ENCODE measurements at places on chromosomes 11 and 22.

- DNase-seq: no peak
These were observed 147.9 kb upstream of the PLET1 start for GRCh38 chr11:112408517-112408916.

- DNase-seq: no peak
These were observed 8.8 kb downstream of the CLMP start for GRCh38 chr11:123186286-123186685.

- no peak for DNase-seq
These were observed 1.3 kb upstream of the SLC39A13 start for GRCh38 chr11:47406896-47407745.

- DNase-seq: no peak
These were observed 24.8 kb downstream of the AMOTL1 start for GRCh38 chr11:94793002-94793401.

DNA sequence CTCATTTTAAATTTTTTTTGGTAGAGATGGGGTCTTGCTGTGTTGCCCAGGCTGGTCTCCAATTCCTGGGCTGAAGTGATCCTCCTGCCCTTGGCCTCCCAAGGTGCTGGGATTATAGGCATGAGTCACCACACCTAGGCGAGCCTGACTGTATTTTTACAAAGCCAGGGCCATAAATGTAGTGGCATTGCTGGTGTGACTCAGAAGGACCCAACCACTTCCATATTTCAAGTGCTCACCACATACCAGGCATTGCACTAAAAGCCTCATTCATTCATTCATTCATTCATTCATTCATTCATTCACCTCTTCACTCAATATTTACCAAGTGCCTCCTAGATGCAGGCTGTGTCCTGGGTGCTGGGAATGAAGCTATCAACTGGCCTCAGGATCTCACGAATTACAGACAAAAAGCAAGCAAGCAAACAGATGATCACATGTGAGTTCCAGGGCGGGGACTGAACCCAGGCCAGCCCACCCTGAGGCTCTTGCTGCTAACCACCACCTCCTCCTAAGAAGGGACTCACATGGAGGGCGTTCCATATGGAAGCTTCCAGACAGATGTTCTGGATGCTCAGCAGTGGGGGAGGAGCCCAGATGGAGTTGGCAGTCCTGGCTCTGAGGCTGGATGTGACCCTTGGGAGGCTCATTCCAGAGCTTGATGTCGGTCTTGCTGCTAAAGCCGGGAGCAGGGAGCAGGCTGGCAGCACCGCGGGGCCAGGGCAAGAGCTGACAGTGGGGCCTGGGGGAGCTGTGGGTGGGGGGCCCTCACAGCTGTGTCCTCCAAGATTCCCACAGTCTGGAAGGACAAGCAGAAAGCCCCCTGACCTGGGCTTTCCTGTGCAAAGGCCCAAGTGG lies 158.8 kb downstream of the CTTN start:
- no peak for DNase-seq

- no peak for DNase-seq
These were observed 133.0 kb upstream of the CSNK2A3 start for GRCh38 chr11:11486002-11486401.

- no peak for DNase-seq
These were observed 13.8 kb upstream of the TEF start for GRCh38 chr22:41367680-41368542.

DNA sequence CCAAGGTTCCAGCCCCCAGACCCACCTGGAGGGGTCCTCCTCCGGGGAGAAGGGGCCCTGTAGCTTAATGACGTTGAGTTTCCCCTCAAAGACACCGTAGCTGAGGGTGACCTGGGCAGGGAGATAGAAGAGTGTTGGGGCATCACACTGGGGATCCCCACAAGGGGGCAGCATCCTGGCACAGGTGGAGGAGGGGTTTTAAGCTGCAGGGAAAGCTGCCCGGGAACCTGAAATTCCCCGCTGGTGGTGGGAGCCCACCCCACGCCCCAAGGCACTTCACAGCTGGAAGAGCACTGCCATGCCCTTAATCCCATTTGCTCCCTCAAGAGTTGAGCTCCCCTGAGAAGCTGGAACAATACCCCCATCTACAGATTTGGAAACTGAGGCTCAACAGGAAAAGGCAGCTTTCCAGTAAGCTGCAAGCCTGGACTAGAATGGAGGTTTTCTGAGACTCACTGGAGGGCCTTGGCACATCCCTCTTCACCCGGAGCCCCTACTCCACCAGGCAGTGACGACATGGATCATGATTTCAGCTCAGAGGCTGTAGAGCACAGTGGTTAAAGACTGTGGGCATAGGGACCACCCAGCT lies 13.7 kb downstream of the MFNG start:
- peak; percentile 23 for DNase-seq

All from activated CD4-positive, alpha-beta T cell treated with anti-CD3 and anti-CD28 coated beads for 1 hour (primary cell).